ENCODE measurements at places on chromosomes 3 and 15.

DNA sequence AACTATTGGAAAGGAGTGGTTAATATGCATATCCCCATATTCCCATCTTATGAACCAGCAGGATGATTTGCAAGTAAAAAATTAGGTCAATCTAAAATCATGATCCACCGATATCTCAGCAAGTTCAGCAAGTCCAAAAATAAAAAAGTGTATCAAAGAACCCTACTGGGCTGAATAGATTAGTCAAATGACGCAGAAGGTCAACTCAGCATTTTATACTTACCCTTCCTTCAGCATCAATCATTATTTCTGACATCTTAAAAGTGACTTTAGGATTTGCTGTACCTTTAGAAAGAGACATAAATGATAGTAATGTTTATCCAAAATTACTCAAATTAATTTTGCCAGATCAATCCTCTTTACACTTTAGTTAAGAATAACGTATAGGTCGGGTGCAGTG, 32.6 kb downstream of the DPP8 start:
- DNase-seq, result no peak

DNA sequence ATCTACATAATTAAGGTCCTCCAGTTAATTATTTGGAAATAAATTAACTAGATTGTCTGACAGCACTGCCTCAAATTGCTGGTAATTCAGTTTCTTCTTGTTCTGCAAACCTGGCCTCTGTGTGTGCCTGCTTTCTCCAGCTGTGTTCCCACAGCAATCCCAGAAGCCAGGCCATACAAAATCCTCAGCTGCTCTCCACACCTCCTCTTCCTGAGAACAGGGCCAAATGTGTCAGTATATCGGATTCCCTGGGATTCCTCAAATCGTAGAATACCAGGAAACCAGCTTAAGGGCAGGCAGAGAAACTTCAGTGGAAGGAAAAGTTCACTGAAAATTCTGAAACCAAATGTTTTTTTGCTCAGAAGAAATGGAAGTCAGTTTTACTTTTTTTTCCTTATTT, 261.4 kb downstream of the ZMAT3 start:
- DNase-seq, result no peak

DNA sequence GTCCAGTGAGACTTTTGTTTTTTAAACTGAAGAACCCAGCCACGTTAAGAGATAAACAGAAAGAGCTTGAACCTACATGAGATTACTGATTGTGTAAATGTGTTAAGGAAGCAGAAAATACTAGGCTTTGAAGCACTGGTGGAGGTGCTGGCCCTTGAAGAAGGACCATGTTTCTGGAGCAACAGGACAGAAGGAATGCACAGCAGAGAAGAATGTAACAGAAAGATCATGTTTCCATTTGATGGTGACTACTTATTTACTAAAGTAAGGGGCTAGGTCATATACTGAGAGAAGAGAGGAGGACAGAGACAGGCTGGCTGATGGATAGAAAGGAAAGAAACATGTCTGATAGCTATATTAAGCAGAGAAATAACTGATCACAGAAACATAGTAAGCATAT, 88.8 kb downstream of the CLASP2 start:
- DNase-seq, result no peak

GRCh38 chr3:141578202-141578973, 91.6 kb downstream of the RASA2 start:
- no peak for DNase-seq

DNA sequence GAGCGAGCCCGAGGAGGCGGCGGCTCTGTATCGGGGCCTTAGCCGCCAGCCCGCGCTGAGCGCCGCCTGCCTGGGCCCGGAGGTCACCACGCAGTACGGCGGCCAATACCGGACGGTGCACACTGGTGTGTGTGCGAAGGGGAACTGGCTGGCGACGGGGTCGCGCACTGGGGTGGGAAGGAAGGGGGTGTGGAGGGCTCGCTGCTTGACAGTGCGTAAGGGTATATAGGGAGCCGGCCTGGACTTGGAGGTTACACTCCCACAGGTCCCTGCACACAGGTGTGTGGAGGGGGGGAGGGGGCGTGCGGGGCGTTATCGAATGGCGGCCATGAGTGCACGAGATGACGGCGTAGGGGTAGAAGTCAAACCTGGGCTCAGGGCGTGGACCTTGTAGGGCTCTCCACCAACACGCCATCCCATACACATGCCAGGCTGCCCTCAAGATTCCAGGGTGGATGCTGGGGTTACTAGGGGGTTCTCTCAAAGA, 389 bp downstream of the APEH start:
- DNase-seq, result peak; percentile 14

DNA sequence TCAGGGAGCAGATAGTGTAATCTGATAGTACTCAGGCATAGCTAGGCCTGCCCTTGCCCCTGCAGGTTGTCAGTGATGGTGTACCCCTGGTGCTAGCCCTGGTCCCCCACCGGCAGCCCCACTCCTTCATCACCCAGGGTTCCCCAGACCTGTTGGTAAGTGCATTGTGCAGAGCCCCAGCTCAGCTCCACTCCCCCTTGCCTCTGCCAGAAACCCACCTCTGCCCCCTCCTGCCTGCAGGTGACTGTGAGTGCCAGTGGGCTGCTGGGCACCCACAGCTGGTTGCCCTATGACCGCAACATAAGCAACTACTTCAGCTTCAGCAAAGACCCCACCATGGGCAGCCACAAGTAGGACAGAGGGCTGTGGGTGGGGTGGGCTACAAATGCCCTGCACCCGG, 27.5 kb downstream of the NBEAL2 start:
- no peak for DNase-seq

- DNase-seq, result no peak
Measured at GRCh38 chr3:50584391-50584790, 15.1 kb downstream of the HEMK1 start.

GRCh38 chr15:25793354-25794050, 69.6 kb downstream of the ATP10A start:
- no peak for DNase-seq

Measured in stimulated activated CD4-positive, alpha-beta T cell treated with anti-CD3 and anti-CD28 coated beads, Interleukin-1b, Interleukin-23, amount 100 ng/mL, for 1 hour (primary cell).